Kidney glomerular epithelial cell (primary cell): ENCODE measurements at places on chromosomes 7 and 10.

DNA sequence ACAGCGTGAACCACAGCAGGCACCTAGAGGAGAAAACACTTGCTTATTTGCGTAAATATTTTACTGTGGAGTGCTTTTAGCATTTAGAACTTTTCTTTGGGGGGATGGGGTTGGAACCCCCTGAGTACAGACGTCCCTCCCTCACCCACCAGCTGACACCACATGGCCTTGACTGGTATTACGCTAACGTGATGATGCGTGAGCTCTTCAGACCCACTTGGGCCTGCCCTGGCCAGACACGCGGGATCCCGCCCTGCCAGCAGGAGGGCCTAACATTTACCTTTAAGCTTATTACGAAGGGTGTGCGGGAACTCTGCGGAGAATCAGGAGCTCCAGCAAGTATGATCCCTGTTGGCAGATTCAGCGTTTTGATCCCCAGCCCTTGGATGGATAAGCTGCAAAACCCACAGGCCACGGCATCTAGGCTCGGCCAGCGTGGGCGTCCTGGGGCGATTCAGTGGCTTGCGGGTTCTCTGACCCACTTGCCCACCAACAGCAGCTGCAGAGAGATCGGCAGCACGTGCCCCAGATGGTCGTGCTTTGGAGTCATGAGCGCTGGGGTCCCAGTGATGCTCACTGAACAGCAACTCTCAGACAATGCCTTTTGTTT is 545.5 kb upstream of the FOXK1 start:
- DNase-seq: no peak

GRCh38 chr10:84818961-84819360 is 490.6 kb downstream of the CCSER2 start:
- DNase-seq: no peak

GRCh38 chr10:56880606-56881005 is 519.5 kb upstream of the ZWINT start:
- DNase-seq: no peak

DNA sequence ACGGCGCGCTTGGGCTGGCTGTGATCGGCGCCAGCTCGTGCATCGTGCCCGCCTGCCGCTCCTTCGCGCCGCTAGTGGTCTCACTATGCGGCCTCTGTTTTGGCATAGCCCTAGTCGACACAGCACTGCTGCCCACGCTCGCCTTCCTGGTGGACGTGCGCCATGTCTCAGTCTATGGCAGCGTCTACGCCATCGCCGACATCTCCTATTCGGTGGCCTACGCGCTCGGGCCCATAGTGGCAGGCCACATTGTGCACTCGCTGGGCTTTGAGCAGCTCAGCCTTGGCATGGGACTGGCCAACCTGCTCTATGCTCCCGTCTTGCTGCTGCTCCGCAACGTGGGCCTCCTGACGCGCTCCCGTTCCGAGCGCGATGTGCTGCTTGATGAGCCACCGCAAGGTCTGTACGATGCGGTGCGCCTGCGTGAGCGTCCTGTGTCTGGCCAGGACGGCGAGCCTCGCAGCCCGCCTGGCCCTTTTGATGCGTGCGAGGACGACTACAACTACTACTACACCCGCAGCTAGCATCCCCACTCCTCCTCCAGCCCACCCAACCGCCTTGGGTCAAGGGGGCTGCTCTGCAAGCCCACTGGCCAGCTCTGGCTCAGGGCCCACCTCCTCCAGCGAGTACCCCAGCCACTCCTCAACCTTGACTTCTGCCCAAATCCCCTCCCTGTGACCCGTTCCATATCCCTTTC is 1.9 kb downstream of the SLC18A3 start:
- DNase-seq: no peak

- DNase-seq: no peak
Observed at GRCh38 chr10:119762805-119763798, 37.3 kb downstream of the INPP5F start.

DNA sequence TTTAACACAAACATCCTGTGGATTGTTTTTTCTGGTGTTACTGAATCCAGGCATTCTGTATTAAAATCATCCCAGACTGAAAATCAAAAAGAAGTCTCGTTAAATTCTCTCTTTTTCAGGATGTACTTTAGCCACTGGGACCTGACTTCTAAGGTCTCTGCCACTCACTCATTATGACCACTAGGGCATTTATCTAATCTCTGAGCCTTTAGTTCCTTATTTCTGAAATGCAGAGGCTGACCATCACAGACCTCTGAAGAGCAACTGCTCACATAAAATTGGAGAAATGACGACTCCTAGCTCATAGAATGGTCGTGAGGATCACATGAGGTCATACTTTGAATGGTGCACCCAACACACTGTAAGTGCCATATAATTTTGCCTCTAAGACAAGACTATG is 63.2 kb downstream of the KCNMA1 start:
- no peak for DNase-seq

DNA sequence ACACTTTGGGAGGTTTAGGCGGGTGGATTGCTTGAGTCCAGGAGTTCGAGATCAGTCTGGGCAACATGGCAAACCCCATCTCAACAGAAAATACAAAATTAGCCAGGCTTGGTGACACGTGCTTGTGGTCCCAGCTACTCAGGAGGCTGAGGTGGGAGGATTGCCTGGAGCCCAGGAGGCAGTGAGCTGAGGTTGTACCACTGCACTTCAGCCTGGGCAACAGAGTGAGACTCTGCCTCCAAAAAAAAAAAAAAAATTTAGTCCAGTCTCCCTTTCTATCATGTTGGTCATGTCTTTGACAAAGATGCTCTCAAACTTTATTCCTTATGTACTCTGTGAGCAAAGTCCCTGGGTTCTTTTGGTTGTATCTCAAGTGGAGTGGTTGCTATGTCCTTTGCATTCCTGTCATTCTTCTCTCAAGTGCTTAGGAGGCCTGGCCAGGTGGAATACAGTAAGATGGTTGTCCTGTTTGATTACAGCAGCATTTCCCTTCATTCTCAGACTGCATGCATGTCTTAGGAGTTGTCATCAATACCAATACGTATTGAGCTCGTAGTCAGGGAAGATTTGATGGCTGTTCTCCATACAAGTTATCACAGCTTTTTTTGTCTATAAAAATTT is 85.7 kb downstream of the MMRN2 start:
- DNase-seq: peak; percentile 45

- no peak for DNase-seq
Observed at GRCh38 chr10:692682-693351, 3.3 kb upstream of the DIP2C start.

- DNase-seq: no peak
Observed at GRCh38 chr10:76394707-76395042, 963.3 kb downstream of the LRMDA start.

- no peak for DNase-seq
Observed at GRCh38 chr7:112665709-112666108, 124.5 kb downstream of the TMEM168 start.

DNA sequence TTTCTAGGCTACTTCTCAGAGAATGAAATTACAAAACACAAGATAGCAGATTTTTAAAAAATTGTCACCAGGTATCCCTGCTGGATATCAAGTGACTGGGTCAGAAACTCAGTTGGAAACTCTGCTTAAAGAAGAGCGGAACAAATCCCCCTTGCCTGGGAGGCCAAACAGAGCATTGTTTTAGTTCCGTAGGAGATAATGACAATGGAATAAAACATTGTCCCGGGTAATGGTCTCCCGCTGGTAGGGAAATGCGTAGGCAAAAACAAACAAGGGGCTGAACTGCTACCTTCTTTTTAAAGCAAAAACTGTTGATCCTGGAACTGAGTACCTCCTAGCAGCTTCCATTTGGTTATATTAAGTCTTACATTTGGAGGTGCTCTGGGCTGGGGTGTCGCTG is 21.3 kb upstream of the VAX1 start:
- DNase-seq: no peak

DNA sequence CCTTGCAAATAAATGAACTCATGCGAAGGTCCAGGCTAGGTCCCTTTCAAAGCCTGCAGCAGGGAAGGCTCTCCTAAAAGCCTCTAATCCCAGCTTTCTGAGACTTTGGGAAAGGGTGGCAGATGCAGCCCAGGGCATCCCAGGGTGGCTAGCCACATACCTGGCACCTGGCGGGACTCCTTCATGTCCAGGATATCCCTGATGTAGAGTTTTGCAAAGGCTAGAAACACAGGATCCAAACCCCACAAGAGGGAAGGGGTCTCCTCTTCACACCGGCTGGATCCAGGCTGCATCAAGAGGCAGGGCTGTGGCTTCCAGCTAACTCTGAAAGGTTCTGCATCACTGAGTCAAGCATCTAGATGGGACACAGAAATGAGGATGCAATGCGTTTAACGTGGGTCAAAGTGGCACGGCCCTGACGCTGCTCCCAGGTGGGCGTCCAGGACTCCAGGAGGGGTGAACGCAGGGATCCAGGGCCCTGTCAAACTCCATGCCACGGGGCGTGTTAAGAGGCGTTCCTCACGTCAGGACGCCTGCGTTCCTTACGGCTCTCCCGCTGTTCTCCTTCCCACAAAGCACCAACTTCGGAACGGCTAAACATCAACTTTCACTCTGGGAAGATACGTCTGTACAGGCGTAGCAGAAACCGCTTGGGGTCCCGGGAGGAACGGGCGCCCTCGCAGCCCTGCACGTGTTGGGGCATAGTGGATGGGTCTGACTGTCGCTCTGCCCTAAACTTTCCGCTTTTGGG is 507 bp downstream of the STN1 start:
- DNase-seq: no peak

DNA sequence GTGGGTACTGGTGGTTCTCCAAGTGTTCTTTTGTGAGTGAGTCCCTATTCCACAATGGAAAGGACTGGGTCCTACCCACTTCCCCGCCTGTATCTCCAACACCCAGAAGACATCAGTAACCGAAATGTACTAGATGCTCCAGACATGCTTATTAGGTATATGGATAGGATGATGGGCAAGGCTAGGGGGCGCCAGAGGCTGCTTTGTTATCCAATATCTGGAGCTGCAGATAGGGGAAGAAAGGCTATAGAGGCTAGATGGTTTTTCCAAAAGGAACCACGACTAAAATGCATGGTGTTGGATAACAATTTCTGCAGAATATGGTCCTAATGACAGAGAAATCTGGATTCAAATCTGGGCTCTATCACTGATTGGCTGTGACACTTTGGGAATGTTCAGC is 56.2 kb upstream of the TM9SF3 start:
- DNase-seq: peak; percentile 30

DNA sequence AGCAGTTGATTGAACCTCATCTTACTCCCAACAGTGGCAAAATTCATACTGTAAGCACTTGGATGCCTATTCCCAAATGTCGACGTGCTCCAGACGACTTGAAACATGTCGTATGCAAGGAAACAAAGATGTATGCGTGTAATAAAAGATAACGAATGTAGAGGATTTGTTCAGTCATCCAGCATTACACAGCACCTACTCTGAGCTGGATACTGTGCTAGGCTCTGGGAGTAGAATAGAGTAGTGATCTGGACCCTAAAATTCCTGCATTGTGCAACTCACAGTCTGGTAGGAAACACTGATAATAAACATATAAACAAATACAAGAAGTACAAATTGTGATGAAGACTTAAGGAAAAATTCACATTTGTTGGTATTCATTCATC is 5.6 kb upstream of the TBX20 start:
- DNase-seq: no peak

- no peak for DNase-seq
Observed at GRCh38 chr10:118670472-118671124, 75.2 kb upstream of the PRLHR start.

- no peak for DNase-seq
Observed at GRCh38 chr10:33876584-33877400, 542.3 kb upstream of the NRP1 start.

GRCh38 chr7:128932862-128933179 is 4.9 kb upstream of the IRF5 start:
- no peak for DNase-seq

GRCh38 chr10:61904733-61905725 is 3.5 kb downstream of the ARID5B start:
- peak; percentile 86 for DNase-seq
